Activated CD8-positive, alpha-beta memory T cell treated with anti-CD3 and anti-CD28 coated beads, Interleukin-2, amount 10 ng/mL, durations not matched to agents 7 days and 5 days (primary cell): ENCODE measurements at places on chromosomes 12 and 14. TPM values are rescaled to one million over a fixed set of nuclear protein-coding genes. Genes with fewer than 3 reads are reported as not detected.

AHNAK2 gene
- not detected for total RNA-seq

GRCh38 chr12:103278329-103278728, 217.4 kb downstream of the C12orf42 start:
- H3K36me3 ChIP-seq: no peaks in the 10 kb centered on the region
- peaks cover 22% of the 10 kb centered on the region for H3K4me1 ChIP-seq
- no peak overlapping the region for H3K4me3 ChIP-seq
- no peak for DNase-seq
- peaks cover 7% of the 10 kb centered on the region for H3K27me3 ChIP-seq

KCNJ8 gene
- not detected for total RNA-seq

DNA sequence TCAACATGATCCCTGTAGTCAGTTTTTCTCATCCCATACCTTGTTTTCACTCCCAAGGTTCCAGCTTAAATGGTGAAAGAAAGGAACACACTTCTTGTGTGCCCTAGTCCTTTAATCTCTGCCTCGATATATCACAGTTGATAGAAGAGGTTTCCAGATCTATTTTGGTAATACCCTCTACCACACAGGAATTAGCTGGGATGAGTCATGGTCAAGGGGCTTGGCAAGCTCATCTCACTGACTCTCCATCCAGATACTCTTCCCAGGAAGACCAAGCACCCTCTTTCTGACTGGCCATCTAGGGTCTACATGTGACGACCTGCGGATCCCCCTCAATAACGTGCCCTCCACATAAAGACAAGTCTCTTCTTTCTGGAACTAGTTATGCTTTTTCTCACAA, 277.9 kb downstream of the ITPR2 start:
- H3K27me3 ChIP-seq: no peaks in the 10 kb centered on the region
- no peak for DNase-seq
- H3K4me3 ChIP-seq: no peak overlapping the region
- peaks cover 20% of the 10 kb centered on the region for H3K36me3 ChIP-seq
- no peak overlapping the region for H3K27ac ChIP-seq
- peaks cover 20% of the 10 kb centered on the region for H3K4me1 ChIP-seq

- H3K27me3 ChIP-seq: no peaks in the 10 kb centered on the region
- no peak overlapping the region for H3K4me3 ChIP-seq
- no peak for DNase-seq
- H3K36me3 ChIP-seq: no peaks in the 10 kb centered on the region
- peaks cover 9% of the 10 kb centered on the region for H3K4me1 ChIP-seq
- H3K27ac ChIP-seq: no peak overlapping the region
Observed at GRCh38 chr14:74947353-74948227, 7.8 kb downstream of the PGF start.

DNA sequence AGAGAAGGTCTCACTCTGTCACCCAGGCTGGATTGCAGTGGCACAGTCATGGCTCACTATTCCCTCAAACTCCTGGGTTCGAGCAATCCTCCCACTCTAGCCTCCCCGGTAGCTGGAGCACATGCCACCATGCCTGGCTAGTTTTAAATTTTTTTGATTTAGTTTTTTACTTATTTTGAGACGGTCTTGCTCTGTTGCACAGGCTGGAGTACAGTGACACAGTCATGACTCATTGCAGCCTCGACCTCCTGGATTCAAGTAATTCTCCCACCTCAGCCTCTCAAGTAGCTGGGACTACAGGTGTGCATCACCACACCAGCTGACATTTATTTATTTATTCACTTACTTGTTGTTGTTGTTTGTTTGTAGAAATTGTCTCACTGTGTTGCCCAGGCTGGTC, 22.2 kb upstream of the DIP2B start:
- no peak for DNase-seq
- no peaks in the 10 kb centered on the region for H3K27me3 ChIP-seq
- peaks cover 7% of the 10 kb centered on the region for H3K36me3 ChIP-seq
- H3K4me1 ChIP-seq: no peaks in the 10 kb centered on the region
- H3K4me3 ChIP-seq: no peak overlapping the region
- no peak overlapping the region for H3K27ac ChIP-seq

- H3K36me3 ChIP-seq: no peaks in the 10 kb centered on the region
- H3K27me3 ChIP-seq: peaks cover 65% of the 10 kb centered on the region
- DNase-seq: peak; percentile 79
- H3K4me1 ChIP-seq: peaks cover 16% of the 10 kb centered on the region
Observed at GRCh38 chr12:51590347-51591015, 552 bp upstream of the SCN8A start.

CIT gene
- total RNA-seq: 82.9 TPM

CEBPE gene
- 0.79 TPM for total RNA-seq

DNA sequence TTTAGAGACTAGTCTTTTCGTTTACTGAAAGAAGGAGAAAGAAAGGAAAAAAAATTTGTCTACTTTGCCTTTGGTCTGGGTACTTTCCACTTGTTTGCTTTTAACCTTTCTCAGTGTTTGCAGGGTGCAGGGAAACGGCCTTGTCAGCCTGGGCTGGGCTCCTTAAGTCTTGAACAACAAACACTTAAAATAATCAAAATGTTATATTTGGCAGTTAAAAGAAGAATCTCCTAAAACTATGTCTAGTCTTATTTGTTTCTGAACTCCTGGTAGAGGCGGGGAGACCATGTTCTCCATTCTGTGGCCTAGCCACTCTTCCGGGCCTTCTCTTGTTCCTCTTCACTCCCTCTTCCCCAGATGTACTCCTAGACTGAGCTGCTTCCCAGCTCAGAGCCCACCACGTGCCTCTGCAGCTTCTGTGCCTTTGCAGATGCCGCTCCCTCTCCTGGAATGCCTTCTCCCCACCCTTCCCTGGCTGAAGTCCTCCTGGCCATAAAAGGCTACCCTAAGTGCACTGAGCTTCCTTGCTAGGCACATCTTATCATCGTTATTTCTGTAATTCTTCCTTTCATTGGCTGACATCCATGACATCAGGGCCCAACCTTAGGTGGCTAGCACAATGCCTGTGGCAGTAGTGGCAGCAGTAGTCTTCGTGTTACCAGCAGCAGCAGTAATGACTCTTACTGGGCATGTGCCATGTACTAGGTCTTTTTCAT, 432.9 kb downstream of the ZFP36L1 start:
- H3K4me1 ChIP-seq: no peaks in the 10 kb centered on the region
- H3K27me3 ChIP-seq: no peaks in the 10 kb centered on the region
- no peak overlapping the region for H3K27ac ChIP-seq
- H3K4me3 ChIP-seq: no peak overlapping the region

DNA sequence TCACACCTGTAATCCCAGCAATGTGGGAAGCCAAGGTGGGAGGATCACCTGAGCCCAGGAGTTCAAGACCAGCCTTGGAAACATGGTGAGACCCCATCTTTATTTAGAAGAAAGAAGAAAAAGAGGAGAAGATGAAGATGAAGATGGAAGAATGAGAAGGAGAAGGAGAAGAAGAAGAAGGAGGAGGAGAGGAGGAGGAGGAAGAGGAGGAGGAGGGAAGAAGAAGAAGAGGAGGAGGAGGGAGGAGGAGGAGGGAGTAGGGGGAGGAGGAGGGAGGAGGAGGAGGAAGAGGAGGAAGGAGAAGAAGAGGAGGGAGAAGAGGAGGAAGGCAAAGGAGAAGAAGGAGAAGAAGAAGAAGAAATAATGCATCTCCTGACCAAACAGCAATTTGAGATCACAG, 9.0 kb upstream of the KRT1 start:
- no peaks in the 10 kb centered on the region for H3K36me3 ChIP-seq
- peaks cover 11% of the 10 kb centered on the region for H3K4me1 ChIP-seq
- peaks cover 69% of the 10 kb centered on the region for H3K27me3 ChIP-seq
- H3K4me3 ChIP-seq: no peak overlapping the region
- no peak overlapping the region for H3K27ac ChIP-seq

PRB2 gene
- total RNA-seq: not detected

- no peaks in the 10 kb centered on the region for H3K4me1 ChIP-seq
- H3K36me3 ChIP-seq: no peaks in the 10 kb centered on the region
- DNase-seq: no peak
- H3K27ac ChIP-seq: no peak overlapping the region
Observed at GRCh38 chr12:111785651-111786050, 18.9 kb downstream of the ALDH2 start.

GRCh38 chr12:64395739-64396138, 5.2 kb upstream of the C12orf56 start:
- no peak overlapping the region for H3K4me3 ChIP-seq
- H3K4me1 ChIP-seq: peaks cover 11% of the 10 kb centered on the region
- no peak overlapping the region for H3K27ac ChIP-seq
- H3K27me3 ChIP-seq: peaks cover 16% of the 10 kb centered on the region
- H3K36me3 ChIP-seq: no peaks in the 10 kb centered on the region
- no peak for DNase-seq

DNA sequence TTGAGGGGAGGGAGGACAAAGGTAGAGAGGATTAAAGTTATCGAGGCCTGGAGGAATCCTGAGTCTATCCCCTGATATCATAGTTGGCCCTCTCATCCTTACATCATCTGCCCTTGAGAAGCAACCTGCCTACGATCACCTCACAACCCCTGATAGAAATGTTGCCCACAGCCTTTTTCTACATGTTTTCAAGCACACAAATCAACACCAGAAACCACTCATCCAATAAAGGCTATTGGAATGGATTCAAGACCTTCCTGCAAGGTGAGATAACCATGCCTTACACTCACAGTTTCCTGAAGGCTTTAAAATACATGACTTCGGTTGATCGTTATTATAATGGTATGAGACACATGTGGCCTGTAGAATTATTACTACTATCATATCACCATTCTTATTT, 175.7 kb upstream of the EGLN3 start:
- no peak for DNase-seq
- H3K4me1 ChIP-seq: no peaks in the 10 kb centered on the region
- H3K36me3 ChIP-seq: no peaks in the 10 kb centered on the region
- H3K27ac ChIP-seq: no peak overlapping the region
- H3K4me3 ChIP-seq: no peak overlapping the region

- peaks cover 3% of the 10 kb centered on the region for H3K4me1 ChIP-seq
- H3K36me3 ChIP-seq: no peaks in the 10 kb centered on the region
- H3K27me3 ChIP-seq: no peaks in the 10 kb centered on the region
- no peak overlapping the region for H3K27ac ChIP-seq
Observed at GRCh38 chr14:103156651-103157378, 33.6 kb downstream of the TNFAIP2 start.

DAD1 gene
- total RNA-seq: 115 TPM

PLEK2 gene
- not detected for total RNA-seq

GLT8D2 gene
- 0.41 TPM for total RNA-seq

RNASE7 gene
- total RNA-seq: not detected

C12orf54 gene
- not detected for total RNA-seq

DNA sequence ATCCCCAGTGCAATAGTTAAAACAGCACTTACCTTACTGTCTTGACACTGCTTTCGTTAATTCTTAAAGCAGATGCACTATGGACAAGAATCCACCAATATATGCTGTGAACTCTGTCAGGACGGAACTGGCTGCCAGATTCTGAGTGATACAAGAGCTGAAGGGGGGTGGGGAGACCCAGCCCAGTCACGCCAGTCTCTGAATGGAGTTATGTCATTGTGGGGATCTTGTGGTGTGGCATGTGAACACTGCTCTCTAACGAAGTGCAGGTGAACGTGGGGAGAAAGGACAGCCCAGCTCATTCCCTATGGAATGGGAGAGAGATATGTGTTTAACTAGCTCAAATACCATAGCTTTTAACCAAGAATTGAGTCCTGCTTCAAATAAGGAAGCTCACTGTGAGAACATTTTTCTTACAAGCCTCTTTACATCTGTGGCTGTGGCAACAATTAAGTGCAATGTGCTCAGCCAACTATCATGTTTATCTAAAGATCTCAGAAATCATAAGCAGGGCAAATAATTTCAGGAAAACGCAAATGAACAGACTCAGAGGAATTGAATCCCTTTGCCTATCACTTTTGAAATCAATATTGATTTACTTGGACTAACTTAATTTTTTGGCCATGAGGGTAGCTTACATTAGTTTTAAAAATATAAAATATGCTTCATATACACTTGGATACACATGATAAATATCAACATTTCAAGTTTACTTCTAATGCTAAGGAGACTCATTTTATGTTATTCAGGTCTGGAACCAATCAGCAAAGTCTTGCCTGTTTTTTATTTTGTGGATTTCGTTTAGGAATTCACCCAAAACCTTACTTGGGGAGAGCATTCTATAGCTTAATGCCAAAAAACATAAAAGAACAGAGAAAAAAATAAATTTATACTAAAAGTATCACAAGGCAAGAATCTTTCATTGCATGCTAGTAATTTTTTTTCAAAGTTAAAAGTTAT, at the start of gene LUM:
Gene LUM, minus strand, starts transcription at position 129 of the 960 bp plus-strand sequence. CDS start 2,515 bp downstream, outside the sequence.
- H3K27ac ChIP-seq: no peak within 1 kb of the TSS
- no peak within 1 kb of the TSS for H3K4me3 ChIP-seq
- H3K27me3 ChIP-seq: peaks cover 3% of the 10 kb centered on the region
- no peaks in the 10 kb centered on the region for H3K4me1 ChIP-seq
- H3K36me3 ChIP-seq: no peaks in the 10 kb centered on the region

DNA sequence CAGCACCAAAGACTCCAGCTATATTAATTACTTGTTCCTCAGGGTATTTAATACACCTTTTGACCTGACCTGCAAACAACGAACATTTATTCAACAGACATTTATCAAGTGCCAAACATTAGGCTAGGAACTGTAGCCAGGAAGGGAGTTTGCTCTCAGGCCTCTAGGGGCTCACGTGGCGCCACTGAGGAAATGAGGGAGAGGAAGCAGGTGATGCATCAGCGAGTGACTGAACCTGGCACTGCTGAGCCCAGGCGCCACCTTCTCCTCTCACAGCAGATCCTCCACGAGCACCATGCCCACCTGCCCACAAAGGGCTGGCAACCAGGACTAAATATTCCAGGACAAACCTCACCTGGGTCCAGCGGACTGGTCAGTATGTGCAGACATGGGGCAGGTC, 50.2 kb downstream of the SETD3 start:
- H3K27me3 ChIP-seq: no peaks in the 10 kb centered on the region
- peaks cover 60% of the 10 kb centered on the region for H3K36me3 ChIP-seq
- no peak overlapping the region for H3K4me3 ChIP-seq
- no peak overlapping the region for H3K27ac ChIP-seq

GRCh38 chr12:131573631-131574394, 137.1 kb upstream of the SFSWAP start:
- no peak overlapping the region for H3K27ac ChIP-seq
- H3K36me3 ChIP-seq: no peaks in the 10 kb centered on the region
- H3K4me1 ChIP-seq: no peaks in the 10 kb centered on the region
- H3K4me3 ChIP-seq: no peak overlapping the region
- peaks cover 6% of the 10 kb centered on the region for H3K27me3 ChIP-seq
- DNase-seq: no peak

DNA sequence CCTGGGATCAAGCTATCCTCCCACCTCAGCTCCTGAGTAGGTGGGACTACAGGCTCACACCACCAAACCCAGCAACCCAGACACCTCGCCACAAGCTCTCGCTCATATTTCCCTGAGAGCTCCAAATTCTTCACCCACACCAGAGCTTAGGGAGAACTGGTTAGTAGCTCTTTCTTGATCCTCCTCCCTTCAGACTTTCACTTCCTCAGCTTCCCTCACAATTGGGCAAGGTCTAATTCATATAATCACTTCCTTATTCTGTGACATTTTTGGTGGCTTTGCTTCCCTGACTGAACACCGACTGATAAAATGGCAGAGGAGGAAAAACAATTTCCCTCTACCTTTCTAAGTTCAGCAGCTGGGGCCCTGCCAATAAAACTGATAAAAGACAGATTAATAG, 88.5 kb downstream of the GXYLT1 start:
- no peaks in the 10 kb centered on the region for H3K4me1 ChIP-seq
- H3K4me3 ChIP-seq: no peak overlapping the region
- H3K27ac ChIP-seq: no peak overlapping the region
- no peak for DNase-seq

RNF212B gene
- total RNA-seq: not detected
